Thoracic aorta (tissue), 2 donors: ENCODE measurements at places on chromosomes 2 and 18.

GRCh38 chr2:26052740-26053139 is 18.9 kb downstream of the RAB10 start:
- no peak for DNase-seq

GRCh38 chr2:55856936-55857335 is 66.6 kb downstream of the EFEMP1 start:
- DNase-seq: no peak

- no peak for DNase-seq
Measured at GRCh38 chr2:69465513-69466456, 28.6 kb upstream of the NFU1 start.

- DNase-seq: no peak
Measured at GRCh38 chr2:80300346-80300745, 4.2 kb downstream of the LRRTM1 start.
